Stimulated activated CD8-positive, alpha-beta memory T cell treated with anti-CD3 and anti-CD28 coated beads, Interleukin-7, amount 100 ng/mL, for 1 hour (primary cell): ENCODE measurements at places on chromosomes 4 and X.

DNA sequence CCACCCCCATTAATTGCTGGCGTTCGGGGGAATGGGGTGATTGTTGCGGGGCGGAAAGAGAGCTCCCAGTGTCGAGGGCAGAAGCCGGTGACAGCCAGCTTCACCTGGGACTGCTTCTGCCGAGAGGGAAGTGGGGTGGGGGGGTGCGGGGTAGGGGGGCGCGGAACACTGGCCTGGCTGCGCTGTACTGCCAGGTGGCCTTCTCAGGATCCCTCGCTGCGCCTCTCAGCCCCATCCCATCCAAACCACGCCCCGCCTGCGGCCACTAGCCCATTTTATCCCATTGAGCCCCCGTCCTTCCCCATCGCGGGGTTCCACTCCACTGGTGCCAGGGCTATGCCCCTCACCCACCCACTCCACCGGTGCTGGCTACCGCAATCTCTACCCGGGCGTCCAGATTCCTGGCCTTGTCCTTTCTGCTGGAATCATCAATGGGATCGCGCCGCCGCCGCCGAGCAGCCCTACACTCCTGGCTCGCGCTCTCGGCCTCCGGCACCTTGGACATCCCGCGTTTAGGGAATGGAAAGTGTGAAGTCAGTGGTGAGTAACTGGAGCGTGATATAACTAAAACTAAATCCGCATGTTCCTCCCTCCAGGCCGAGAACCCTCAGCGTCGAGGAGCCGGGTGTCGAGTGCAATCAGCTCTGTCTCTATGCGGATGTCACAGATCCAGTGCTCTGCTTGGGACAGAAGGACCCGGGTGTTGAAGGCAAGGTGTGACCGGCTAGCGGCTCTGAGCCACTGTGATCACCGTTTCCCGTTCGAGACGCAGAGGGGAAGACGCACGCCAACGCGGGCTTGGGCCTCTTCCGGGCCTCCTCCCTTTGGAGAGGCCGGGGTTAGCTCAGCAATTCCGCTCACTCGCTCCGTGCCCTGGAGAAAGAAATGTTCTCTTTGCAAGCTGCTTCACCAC lies 20.5 kb downstream of the NKX3-2 start:
- DNase-seq = no peak

DNA sequence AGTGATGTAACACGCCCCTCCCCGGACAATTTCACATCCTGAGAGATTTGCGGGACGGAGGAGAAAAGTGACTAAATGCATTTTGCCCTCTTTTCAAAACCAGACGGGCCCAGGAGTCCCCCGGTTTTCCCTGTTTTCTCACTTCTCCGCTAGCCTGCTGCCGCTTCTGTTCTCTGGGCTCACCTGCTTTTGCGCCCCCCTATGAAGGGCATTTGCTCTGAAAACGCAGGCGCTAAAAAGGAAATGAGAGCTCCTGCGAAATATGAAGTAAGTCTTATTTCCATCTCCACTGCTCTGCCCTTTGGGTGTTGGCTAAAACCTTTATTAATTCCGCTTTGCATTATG lies 613 bp upstream of the TMEM47 start:
- DNase-seq = no peak

DNA sequence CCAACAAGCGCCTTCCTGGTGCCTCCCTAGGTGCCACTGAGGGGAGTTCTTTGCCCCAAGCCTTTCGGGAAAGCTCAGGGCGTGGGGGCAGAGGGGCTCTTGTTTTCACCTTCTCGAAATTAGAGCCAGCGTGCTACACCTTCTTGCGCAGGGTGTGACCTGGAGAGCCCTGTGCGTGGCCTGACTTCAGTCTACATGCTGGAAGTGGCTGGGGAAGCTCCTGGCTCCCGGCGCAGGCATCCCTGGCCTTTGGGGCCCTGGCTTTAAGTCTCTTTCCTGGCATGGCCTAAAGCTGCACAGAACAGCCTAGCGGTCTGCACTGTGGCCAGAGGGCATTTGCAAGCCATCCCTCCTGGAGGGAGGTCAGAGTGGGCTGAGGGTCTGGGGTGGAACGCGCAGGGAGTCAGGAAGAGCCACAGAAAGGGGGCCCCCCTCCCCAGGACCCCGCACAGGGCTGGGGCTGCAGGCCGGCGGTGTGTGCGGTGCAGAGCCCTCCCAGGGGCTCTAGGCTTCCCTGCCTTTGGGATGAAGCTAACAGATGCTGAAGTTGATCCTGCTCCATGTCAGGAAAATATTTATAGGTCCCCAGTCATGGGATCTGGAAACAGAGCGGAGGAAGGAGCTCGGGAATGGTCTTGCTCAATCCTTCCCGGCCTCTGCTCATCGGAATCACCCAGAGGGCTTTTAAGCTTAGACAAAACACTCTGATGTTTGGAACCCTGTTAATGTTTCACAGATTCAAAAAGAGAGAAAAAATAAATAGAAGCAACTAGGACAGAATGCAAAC lies 781 bp upstream of the SPON2 start:
- no peak for DNase-seq

GRCh38 chrX:117196481-117196880 lies 733.7 kb upstream of the CT83 start:
- no peak for DNase-seq

- no peak for DNase-seq
Measured at GRCh38 chrX:86455495-86455894, 307.2 kb downstream of the DACH2 start.

DNA sequence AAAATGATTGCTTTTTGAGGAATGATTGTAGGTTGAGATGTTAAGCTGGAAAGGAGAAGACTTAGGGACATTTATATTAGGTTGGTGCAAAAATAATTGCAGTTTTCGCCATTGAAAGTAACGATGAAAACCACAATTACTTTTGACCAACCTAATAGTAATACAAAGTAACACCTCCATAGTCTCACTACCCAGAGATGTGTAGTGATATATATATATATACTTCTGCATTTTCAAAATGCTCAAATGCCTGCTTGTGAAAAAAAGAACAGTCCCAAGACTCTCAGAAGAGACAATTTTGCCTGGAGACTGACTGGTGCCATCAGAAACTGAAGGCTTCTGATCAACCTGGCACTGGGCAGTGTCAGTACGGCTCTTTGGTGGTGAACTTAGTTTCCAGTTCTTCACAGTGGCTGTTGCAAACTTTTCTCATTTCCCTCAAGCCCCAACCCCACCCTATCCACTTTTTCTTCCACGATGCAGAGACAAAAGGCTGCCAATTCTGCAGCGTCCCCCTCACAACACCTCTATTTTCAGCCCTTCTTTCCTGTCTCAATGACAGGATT lies 35.1 kb upstream of the TAPT1 start:
- no peak for DNase-seq
